GM12864 (cell line): ENCODE measurements at places on chromosomes 16 and 17.

GRCh38 chr17:70569128-70569527, 399.8 kb downstream of the KCNJ2 start:
- no peak for DNase-seq

DNA sequence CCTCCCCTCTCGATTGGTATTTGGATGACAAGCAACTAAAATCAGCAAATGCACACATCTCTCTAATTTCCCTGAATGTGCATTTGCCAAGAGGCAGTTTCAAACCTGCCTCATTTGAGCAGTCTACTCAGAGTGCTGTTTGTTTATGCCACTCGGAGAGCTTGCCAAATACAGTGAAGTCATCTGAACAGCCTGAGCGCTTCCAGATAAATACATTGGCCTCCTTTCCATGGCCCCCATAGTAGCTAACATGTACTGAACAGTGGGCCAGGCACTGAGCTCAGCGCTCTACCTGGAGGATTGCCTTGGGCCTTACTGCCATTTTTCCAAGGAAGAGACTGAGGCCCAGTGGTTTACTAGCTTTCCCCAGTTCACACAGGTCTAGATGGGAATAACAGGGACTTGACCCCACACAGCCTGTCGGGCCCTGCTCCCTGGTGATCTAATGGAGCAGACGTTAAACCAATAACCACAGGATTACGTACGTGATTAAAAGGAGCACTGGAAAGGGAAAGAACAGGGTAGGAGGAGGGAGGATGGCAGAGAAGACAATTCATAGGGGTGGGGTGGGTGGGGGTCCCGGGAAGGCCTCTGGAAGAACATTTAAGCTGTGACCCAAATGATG, 18.7 kb upstream of the ANKRD40CL start:
- DNase-seq: no peak

DNA sequence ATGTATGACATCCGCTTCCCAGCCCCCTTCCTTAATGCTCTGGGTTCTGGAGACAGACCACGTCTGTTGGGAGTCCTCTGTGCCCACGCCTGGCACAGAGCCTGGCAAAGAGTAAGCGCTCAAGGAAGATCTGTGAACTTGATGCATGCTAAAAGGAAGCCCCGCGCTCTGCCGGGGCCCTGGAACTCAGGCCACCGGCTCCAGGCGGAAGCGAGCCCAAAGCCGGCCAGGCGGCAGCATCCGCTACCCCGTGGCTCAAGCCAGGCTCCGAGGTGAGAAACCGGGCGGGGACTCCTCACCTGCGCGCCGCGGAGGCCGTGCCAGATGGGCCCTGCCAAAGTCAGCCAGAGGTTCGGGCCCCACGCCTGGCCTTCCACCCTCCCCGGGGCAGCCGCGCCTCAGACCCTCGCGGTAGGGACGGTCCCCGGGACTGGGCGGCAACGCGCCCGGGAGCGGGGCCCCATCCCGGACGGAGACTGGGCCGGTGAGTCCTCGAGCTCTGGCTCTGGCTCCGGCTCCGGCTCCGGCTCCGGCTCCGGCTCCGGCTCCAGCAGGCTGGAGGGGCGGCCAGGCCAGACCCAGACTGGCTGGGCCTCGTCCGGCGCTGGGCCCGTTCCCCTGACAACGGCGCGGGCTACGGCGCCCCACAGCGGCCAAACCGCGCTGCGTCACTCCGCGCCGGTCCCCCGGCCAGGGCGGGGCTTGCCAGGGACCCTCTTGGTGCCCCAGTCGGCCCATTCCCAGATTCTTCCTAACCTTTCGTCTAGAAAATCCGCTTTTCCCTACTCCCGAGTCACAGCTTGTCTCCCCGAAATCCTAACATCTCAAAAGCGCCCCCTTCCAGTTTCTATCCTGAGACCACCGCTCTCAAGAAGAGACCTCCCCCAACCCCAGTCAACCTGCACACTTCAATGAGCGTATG, at the start of gene ZDHHC1:
Gene ZDHHC1, minus strand, starts transcription at position 606 of the 922 bp plus-strand sequence. CDS start 8,702 bp downstream, outside the sequence.
- DNase-seq: no peak

GRCh38 chr16:70788668-70789594, 12.0 kb downstream of the VAC14 start:
- no peak for DNase-seq

- no peak for DNase-seq
Observed at GRCh38 chr17:7177954-7178477, 1.2 kb downstream of the ASGR1 start.

DNA sequence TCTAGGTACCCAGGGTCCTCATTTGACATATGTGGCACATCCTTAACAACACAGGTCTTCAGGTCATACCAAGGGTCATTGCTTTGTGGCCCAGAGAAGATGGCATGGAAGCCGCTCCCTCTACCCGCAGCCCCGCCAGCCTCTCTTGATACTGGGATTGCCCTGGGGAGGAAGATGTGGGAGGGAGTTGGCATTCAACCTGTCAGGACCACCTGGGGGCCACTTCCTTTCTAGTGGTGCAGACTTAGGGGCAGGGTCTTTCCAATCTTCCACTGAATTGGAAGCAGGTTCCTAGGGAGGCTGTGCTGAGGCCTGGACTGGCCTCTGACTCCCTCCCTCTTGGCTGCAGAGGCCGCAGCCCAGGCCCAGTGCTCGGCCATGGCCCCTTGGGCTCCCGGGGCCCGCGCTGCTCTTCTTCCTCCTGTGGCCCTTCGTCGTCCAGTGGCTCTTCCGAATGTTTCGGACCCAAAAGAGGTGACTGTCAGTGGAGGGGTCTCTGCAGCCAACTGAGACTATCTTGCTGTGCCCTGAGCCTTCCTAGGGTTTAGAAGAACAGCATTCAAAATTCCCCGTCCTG, 5.1 kb upstream of the HEXIM1 start:
- no peak for DNase-seq

DNA sequence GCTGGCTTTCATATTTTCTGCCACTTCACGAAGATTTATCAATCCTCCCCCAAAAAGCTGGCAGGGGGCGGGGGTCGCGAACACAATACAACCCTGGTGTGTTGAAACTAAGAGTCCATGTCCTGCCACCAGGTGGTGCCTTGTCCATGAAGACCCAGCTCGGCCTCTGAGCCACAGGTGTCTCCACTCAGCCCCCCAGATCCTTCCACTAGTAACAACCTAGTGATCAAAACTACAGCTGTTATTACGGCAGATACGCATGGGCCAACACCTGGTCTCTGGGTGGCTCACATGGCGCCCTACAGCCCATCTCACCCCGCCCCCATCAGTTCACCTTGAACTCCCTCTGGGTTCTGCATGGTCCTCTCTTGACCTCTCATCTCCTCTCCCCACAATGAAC, 27.7 kb downstream of the USP7 start:
- DNase-seq: no peak

DNA sequence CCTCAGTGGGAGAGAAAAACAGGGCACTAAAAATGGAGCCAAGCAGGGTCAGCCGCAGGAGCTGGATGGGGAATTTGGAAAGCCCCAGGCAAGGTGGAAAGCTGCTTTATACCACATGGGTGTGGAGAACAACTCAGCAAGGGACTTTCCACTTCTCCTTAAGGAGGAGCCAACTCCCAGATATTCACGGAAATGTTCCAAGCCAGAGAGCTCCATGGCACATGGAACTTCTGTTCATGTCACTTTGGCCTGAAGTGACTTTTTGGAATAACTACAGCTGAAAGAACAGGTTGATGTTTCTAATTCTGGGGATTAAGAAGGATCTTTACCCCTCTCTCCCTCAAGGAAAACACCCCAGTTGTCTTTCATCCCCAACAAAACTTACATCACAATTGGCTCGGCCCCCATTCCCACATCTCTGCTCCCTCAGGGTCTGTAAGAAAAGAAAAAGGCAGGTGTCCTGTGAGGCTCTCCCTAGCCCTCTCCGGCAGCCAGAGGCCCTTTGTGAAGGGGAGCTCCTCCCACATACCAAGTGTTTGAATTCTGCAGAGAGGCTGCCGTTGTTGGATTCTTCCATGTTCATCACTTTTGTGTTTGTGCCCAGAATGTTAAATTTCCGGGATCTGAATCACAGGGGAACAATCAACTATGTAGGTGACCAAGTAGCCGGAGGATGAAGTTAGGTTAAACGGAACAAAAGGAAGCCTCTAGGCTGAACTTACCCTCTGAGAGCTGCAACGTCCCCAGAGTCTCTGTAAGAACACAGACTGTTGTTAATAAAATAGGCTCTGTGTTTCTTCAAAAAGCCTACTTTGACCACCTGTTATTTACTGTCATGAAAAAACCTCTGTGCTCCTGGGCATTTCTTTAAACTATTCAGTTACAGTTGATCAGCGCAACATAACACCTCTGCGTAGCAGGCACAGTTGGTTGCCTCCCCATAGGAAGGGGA, 41.0 kb downstream of the STAT5A start:
- no peak for DNase-seq

GRCh38 chr17:6555331-6556120, 829 bp downstream of the PITPNM3 start:
- DNase-seq: no peak

- DNase-seq: no peak
Observed at GRCh38 chr16:62249069-62249468, 212.8 kb upstream of the CDH8 start.

GRCh38 chr16:84434800-84435199, 66.5 kb downstream of the ATP2C2 start:
- DNase-seq: no peak

DNA sequence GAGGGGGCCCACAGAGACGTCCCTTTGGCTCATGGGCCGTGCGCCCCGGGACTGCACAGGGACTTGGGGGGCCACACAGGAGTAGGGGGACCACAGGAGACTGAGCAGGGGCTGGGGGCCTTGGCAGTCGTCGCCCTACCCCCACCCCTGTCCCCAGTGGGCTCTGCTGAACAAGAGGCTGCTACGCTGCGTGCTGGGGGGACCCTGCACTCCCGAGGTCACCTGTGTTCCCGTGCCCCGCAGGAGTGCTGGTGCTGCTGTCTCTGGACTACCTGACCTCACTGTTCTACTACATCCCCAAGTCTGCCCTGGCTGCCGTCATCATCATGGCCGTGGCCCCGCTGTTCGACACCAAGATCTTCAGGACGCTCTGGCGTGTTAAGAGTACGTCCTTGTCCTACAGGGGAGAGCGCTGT, 14.4 kb upstream of the RNF213 start:
- DNase-seq: no peak

- DNase-seq: no peak
Observed at GRCh38 chr17:82668024-82668630, 19.9 kb upstream of the WDR45B start.

- no peak for DNase-seq
Observed at GRCh38 chr16:3007957-3008689, 4.6 kb upstream of the CLDN9 start.

GRCh38 chr17:4161192-4161966, 18.4 kb downstream of the CYB5D2 start:
- no peak for DNase-seq

- no peak for DNase-seq
Observed at GRCh38 chr17:38460082-38460715, 31.9 kb downstream of the ARHGAP23 start.

DNA sequence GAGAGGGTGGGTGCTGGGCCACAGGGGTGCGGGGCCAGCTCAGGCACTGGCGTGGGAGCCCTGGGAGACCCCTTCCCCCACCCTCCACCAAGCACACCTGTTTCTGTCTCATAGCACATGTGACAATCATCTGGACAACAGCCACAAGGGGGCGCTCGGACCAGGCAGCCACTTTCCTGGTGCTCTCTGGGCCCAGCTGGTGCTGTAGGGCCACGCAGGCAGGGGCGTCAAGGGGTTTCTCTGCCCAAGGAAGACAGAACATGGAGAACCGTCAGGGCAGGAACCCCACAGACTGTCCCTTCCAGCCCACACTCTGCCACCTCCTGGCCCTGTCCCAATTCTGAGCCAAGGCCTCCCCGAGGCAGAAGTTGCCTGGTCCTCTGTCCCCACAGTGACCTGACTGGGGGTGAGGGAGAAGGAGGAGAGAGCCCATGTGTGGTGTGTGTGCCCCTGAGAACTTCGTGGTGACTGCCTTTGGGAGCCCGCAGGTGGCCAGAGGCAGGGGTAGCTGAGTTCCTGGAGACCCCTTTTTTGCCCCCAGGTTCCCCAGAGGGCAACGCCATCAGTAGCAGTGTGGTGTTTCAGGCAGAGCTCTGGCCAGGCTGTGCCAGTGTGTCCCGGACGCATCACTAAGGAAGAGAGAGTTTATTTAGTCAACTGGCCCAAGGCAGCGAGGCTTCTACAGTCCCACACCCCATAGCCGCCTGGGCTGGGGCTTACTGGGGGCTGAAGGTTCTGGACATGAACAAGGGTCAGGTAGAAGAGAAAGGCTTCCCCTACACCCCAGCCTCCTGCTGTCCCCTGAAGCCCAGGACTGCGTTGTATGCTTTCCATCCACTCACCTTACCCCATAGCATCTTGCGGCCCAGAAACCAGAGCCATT, 3.1 kb upstream of the SETD6 start:
- no peak for DNase-seq

DNA sequence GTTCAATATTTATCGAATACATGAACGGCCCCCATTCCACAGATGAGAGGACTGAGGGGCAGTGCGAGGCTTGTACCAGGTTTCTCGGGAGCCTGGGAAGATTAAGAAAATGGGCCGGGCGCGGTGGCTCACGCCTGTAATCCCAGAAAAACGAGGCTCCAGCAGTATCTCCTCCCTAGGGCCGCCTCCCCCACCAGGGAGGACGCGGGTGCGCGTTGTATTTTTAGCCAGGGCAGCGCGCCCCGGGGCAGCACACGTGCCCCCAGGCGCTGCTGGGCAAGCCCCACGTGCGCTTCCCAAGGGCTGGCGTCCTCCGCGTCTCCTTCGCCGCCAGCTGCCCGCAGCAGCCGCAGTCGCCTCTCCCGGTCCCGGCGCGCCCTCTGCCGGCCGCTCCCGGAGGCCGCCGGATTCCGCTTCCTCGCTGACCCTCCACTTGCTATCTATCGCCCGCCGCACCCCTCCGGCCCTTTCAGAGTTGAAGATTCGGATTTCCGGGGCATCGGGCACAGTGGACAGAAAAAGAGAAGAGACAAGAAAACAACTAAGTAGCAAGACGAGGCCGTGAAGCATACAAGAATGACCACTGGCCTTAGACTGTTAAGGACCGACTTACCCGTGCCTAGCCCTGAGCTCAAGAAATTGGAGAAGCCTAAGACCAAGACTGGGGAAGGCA, 1.9 kb upstream of the YBX2 start:
- DNase-seq: no peak

DNA sequence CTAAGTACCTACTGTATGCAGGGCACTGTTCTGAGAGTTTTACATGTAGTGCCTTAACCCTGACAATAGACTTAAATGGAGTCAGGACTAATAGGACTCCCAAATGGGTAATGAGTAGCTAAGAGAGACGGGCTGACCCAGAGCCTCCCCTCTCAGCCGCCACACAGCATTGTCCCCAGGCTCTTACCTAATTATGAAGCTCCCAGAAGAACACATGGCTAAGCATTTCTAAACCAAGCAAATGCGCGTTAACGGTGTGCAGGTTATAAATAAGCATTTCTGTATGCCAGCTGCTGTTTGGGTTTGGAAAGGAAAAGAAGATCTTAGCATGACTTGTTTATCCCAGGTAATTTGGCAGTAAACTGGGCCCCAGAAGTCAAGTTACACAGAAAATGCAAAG, 14.3 kb downstream of the KATNIP start:
- DNase-seq: no peak
